ENCODE measurements at places on chromosomes 11 and 22.

DNA sequence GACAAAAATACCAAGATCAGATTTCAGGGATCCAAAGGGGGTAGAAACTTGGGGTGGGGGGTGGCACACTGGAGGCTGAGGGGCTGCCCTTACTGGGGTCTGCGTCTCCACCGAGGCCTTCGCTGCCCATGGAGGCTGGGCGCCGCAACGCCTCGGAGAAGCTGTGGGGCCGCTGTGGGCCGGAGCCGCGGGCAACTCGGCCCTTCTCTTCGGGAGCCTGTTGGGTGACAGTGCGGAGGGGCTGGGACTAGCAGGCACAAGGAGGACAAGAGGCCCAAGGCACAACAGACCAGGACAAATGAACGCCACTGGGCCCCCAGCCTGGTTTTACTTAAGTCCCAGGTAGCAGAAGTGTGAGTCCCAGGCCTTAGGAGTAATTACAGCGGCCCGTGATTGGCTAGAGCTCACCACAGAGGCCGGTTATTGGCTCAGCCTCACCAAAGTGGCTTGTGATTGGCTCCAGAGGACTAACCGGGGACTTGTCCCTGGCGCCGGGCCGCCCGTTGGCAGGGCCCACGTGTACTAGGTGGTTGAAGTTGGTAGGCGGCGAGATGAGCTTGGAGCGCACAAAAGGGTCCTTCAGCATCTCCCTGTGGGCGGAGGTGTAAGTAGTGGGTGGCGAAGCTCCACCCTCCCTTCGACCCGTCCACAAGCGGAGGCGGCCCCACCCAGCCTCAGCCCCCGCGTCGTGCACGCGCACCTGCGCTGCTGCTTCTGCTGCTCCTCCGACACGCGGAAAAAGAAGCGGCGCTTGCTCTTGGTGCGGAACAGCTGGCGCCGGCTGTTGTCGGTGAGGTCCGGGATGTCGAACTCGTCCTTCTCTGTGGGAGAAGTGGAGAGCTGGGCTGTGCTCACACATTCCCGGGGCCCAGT lies 16.5 kb upstream of the MEN1 start:
- DNase-seq, result no peak

- no peak for DNase-seq
Measured at GRCh38 chr11:2814751-2815150, 70.8 kb downstream of the CDKN1C start.

DNA sequence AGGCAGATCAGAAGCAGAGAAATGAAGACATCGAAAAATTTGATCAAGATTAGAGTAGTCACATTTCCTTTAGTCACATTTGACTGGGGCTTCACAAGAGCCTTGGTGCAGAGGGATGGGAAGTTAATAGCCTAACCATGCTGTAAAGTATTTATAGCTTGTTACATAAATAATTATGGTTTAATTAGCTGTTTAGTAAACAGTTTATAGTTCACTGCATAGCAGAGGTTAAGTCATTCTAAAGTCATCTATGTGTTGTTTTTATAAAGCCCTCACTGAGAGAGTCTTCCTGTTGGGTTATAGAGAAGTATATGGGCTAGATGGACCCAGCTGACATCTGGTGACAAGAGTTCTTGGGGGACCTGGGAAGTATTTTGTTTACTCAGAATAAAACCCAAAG lies 47.1 kb downstream of the INSC start:
- no peak for DNase-seq

GRCh38 chr11:11243590-11244469 lies 109.2 kb downstream of the CSNK2A3 start:
- peak; percentile 61 for DNase-seq

GRCh38 chr11:71066311-71066710 lies 186.1 kb downstream of the SHANK2 start:
- no peak for DNase-seq

GRCh38 chr22:42863349-42863961 lies 6.4 kb upstream of the ARFGAP3 start:
- peak; percentile 17 for DNase-seq

DNA sequence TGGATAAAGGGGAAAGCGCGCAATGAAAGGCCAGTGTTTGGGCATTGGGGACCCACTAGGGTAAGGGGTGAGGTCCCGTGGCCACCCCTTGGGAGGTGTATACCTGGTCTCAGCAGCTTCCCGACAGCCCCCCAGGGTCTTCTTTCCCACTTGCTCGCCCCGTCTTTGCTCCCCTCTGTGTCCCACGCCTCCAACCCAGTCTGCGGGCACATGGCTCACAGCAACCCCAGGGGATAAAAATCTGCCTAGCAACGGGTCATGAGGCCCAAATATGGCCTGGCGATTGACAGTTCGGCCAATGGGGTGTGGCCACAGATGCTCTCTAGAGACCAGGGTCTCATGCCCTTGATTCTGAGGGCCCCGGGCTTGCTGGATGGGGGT lies 41.6 kb downstream of the AHNAK start:
- DNase-seq, result no peak

GRCh38 chr11:63769714-63770455 lies 1.3 kb upstream of the ZFTA start:
- no peak for DNase-seq

Measured in CD4-positive, alpha-beta T cell treated with Interleukin-17A for 4 hours (primary cell).